Effector memory CD4-positive, alpha-beta T cell (primary cell): ENCODE measurements at places on chromosomes 3 and 15.

DNA sequence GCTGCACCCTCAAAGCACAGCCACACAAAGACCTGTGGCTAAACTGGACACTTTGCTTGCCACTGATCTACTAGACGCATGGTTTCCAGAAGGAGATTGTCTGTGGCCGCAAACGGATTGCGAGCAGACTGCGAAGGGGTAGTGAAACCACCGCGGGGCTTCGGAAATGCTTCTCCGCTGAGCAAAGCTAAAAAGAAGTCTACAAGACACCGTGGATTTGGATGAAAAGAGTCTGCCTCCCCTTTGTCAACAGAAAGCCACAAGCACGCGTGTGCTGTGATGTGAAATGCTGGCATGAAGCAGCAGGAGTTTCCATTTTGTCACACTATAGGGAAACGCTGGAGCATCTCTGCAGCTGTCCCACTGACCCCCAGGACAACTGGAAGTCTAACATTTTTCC is 63.0 kb downstream of the TMEM44 start:
- peaks cover 7% of the 10 kb centered on the region for H3K27me3 ChIP-seq
- no peaks in the 10 kb centered on the region for H3K4me1 ChIP-seq
- H3K27ac ChIP-seq = no peak overlapping the region

- H3K27me3 ChIP-seq = no peaks in the 10 kb centered on the region
- no peaks in the 10 kb centered on the region for H3K4me1 ChIP-seq
- no peak overlapping the region for H3K27ac ChIP-seq
- H3K36me3 ChIP-seq = no peaks in the 10 kb centered on the region
- DNase-seq = no peak
- no peak overlapping the region for H3K4me3 ChIP-seq
Measured at GRCh38 chr3:70824078-70824477, 511.6 kb upstream of the MDFIC2 start.

GRCh38 chr3:194312186-194312742 is 38.9 kb downstream of the CPN2 start:
- no peak overlapping the region for H3K27ac ChIP-seq
- no peaks in the 10 kb centered on the region for H3K36me3 ChIP-seq
- no peak for DNase-seq
- H3K4me3 ChIP-seq = no peak overlapping the region

DNA sequence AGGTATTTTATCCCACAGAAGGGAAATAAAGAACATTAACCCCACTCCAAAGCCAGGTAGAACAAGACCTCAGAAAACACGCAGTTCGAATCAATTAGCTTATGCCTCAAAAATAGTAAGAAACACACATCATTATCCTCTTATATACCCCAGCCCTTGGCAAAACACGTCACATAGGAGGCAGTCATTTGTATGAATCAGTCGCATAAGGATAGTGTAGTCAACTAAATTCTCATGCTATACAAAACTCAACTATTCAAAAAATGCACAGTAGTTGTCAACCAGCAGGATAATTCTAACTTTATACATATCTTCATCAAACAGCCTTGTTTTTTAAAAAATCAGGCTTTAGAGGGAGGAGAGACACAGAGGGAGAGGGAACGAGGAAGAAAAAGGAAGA is 298.4 kb downstream of the FOXP1 start:
- H3K27me3 ChIP-seq = no peaks in the 10 kb centered on the region
- no peak overlapping the region for H3K4me3 ChIP-seq
- no peaks in the 10 kb centered on the region for H3K4me1 ChIP-seq
- H3K36me3 ChIP-seq = no peaks in the 10 kb centered on the region
- no peak overlapping the region for H3K27ac ChIP-seq
- DNase-seq = no peak

GRCh38 chr3:123713211-123713610 is 128.4 kb upstream of the HACD2 start:
- no peak for DNase-seq
- H3K36me3 ChIP-seq = no peaks in the 10 kb centered on the region
- H3K27me3 ChIP-seq = no peaks in the 10 kb centered on the region
- H3K27ac ChIP-seq = no peak overlapping the region
- H3K4me1 ChIP-seq = no peaks in the 10 kb centered on the region
- H3K4me3 ChIP-seq = no peak overlapping the region

GRCh38 chr15:39792844-39793335 is 10.2 kb upstream of the FSIP1 start:
- H3K36me3 ChIP-seq = no peaks in the 10 kb centered on the region
- H3K4me3 ChIP-seq = no peak overlapping the region
- DNase-seq = no peak
- H3K4me1 ChIP-seq = no peaks in the 10 kb centered on the region
- no peaks in the 10 kb centered on the region for H3K27me3 ChIP-seq

DNA sequence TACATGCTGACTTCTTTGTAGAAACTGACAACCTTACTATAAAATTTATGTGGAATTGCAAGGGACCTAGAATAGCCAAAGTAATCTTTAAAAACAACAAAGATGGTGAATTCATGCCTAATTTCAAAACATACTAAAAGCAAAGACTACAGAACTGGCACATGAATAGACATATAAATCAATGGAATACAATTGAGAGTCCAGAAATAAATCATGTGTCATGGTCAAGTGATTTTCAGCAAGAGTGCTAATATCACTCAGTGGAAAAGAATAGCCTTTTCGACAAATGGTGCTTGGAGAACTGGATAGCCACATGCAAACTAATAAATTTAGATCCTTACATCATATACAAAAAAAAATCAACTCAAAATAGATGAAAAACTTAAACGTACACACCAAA is 8.7 kb downstream of the IMPG2 start:
- no peaks in the 10 kb centered on the region for H3K4me1 ChIP-seq
- no peaks in the 10 kb centered on the region for H3K27me3 ChIP-seq
- DNase-seq = no peak
- H3K4me3 ChIP-seq = no peak overlapping the region
- no peak overlapping the region for H3K27ac ChIP-seq

DNA sequence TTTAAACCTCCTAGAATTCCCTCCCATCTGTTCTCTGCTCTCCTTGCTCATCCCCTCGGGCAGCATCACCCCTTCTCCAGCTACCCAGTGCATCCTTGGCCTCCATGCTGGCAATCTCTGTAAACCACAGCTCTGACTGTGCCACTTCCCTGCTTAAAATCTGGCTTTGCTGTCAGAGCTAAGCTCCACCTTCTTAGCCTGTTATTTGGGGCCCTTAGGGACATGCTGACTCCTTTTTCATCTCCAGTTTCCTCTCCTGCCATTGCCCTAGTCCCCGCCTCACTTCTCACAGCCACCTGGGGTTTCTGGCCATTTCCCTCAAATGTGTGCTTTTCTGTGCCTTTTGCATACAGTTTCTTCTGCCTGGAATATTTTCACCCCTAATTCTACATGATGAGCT is 5.7 kb downstream of the SLC6A20 start:
- H3K27ac ChIP-seq = no peak overlapping the region
- H3K4me1 ChIP-seq = no peaks in the 10 kb centered on the region
- no peaks in the 10 kb centered on the region for H3K36me3 ChIP-seq
- H3K27me3 ChIP-seq = peaks cover 10% of the 10 kb centered on the region
- DNase-seq = no peak

GRCh38 chr3:131655070-131655690 is 152.4 kb upstream of the MRPL3 start:
- H3K27me3 ChIP-seq = no peaks in the 10 kb centered on the region
- H3K27ac ChIP-seq = no peak overlapping the region
- no peak overlapping the region for H3K4me3 ChIP-seq
- DNase-seq = no peak
- H3K36me3 ChIP-seq = no peaks in the 10 kb centered on the region

DNA sequence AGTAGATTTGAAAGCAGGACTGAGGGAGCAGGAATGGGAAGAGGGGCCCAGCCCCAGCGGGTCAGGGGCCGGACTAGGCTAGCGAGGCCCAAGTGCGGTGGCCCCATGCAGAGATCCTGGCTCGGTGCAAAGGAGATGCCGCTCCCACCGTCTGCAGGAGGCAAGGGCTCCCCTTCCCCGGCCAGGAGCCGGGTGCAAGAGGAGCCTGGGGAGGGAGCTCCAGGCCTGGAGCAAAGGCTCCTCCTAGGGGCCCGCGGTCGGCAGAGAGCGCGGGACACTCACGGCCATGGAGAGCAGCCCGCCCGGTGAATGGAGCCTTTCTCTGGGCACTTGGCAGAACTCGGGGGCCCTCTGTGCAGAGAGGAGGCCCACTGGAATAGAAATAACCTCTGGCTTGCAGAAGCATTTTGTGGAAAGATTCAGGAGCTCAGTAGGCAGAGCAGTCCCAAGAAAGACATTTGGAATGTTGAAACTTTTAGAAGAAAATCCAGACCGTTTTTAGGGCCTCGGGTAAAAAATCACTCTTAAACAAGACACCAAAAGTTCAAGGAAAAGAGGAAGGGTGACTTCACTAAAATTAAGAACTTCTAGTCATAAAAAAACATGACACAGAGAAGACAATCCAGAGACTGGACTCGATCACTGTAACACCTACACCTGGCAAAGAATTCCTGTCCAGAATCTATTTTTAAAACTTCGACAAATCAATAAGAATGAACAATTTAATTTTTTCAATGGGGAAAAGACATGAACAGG is 43.0 kb upstream of the USP3 start:
- peaks cover 2% of the 10 kb centered on the region for H3K4me1 ChIP-seq
- no peak overlapping the region for H3K4me3 ChIP-seq
- no peaks in the 10 kb centered on the region for H3K27me3 ChIP-seq
- H3K36me3 ChIP-seq = no peaks in the 10 kb centered on the region
- no peak for DNase-seq
- no peak overlapping the region for H3K27ac ChIP-seq

- H3K4me1 ChIP-seq = no peaks in the 10 kb centered on the region
- no peak overlapping the region for H3K27ac ChIP-seq
- no peak overlapping the region for H3K4me3 ChIP-seq
- H3K36me3 ChIP-seq = no peaks in the 10 kb centered on the region
- no peaks in the 10 kb centered on the region for H3K27me3 ChIP-seq
Measured at GRCh38 chr3:194030372-194030771, 105.6 kb upstream of the HES1 start.

DNA sequence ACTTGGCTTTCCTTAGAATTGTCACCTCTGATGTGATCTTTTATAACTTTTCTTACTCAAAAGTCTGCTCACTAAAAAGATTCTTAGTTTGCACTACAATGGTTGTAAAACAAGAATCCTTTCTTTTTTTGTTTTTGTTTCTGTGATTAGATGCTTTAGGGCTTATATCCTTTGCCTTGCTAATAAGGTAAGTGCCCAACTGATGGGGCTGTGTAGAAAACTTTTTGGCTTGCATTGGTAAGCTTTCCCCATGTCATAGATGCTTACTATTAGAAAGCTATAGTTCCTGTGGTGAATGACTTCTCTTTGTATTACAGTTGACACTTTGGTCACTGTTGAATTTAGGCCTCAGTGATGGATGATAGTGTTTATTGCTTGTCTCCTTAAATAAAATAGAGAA is 5.1 kb downstream of the ABHD5 start:
- no peaks in the 10 kb centered on the region for H3K27me3 ChIP-seq
- peaks cover 4% of the 10 kb centered on the region for H3K4me1 ChIP-seq
- DNase-seq = no peak
- no peaks in the 10 kb centered on the region for H3K36me3 ChIP-seq
- no peak overlapping the region for H3K27ac ChIP-seq

- H3K27me3 ChIP-seq = no peaks in the 10 kb centered on the region
- no peaks in the 10 kb centered on the region for H3K36me3 ChIP-seq
- H3K4me3 ChIP-seq = peak overlapping the region; percentile 37
Measured at GRCh38 chr15:85296615-85297402, 83.6 kb upstream of the AKAP13 start.

DNA sequence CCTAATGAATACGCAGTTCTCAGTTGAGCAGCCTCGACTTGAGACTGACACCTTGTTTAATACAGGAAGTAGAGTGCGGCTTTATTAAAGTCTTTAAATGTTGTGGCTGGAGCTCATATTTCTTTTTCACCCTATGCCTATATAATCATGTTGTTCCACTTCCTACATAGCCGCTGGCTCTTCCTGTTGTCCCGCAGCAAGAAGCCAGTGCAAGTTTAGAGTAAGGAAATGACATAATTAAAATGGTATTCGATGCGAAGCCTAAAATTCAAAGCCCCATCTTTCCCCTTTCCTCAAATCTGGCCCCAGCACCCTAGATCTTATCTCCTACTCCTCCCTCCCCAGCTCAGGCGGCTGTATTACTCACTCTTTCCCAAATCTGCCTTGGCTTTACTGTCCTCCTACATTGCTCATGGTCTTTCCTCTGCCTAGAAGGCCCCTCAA is 7.5 kb upstream of the PHLDB2 start:
- H3K27me3 ChIP-seq = no peaks in the 10 kb centered on the region
- no peak overlapping the region for H3K4me3 ChIP-seq
- H3K27ac ChIP-seq = no peak overlapping the region
- no peak for DNase-seq
- no peaks in the 10 kb centered on the region for H3K36me3 ChIP-seq
- peaks cover 4% of the 10 kb centered on the region for H3K4me1 ChIP-seq

GRCh38 chr15:31471731-31472430 is 145.2 kb downstream of the KLF13 start:
- H3K27me3 ChIP-seq = no peaks in the 10 kb centered on the region
- peak overlapping the region; percentile 54 for H3K27ac ChIP-seq
- peaks cover 27% of the 10 kb centered on the region for H3K4me1 ChIP-seq
- no peak for DNase-seq

GRCh38 chr3:56137415-56137814 is 330.9 kb downstream of the ERC2 start:
- no peaks in the 10 kb centered on the region for H3K4me1 ChIP-seq
- H3K36me3 ChIP-seq = no peaks in the 10 kb centered on the region
- no peak overlapping the region for H3K4me3 ChIP-seq
- H3K27me3 ChIP-seq = no peaks in the 10 kb centered on the region

GRCh38 chr3:159857840-159858239 is 130.8 kb upstream of the IL12A start:
- no peaks in the 10 kb centered on the region for H3K27me3 ChIP-seq
- H3K4me1 ChIP-seq = no peaks in the 10 kb centered on the region
- no peak overlapping the region for H3K27ac ChIP-seq
- no peak for DNase-seq
- H3K36me3 ChIP-seq = no peaks in the 10 kb centered on the region

DNA sequence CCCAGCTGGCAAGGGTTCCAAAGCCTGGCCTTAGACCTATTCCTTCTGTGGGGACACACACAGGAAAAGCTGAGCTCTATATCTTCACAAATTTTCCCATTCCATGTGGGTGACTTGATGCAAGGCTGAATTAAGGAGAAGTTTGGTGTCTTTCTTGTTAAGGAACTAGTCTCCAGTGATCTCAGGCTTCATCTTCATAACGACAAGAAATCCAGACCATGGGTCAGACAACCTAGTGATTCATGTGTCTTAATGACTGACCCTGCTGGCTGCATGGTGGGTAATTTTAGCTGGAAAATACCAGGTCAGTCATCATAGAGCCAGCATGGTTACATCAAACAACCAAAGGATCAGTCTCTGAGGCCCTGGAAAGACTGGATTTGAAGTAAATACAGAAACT is 112.7 kb upstream of the SLC4A7 start:
- H3K27ac ChIP-seq = no peak overlapping the region
- no peak overlapping the region for H3K4me3 ChIP-seq
- no peak for DNase-seq
- H3K4me1 ChIP-seq = peaks cover 4% of the 10 kb centered on the region
- no peaks in the 10 kb centered on the region for H3K36me3 ChIP-seq

DNA sequence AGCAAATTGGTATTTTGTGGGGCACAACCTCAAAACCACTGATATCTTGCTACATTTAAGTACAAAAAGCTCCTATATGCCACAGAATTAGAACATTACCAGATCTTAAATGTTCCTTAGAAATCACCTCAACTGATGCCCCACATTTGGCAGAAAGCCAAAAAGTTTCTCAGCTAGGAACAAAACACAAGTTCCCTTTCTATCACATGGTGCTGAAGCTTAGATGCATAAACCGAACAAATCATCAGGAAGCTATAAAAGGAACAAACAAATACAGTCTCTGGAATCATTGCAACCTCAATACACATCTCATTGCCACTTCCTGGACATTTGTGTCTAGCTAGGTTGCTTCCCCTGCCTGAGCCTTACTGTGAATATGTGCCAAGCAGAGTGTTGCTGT is 492.6 kb downstream of the LPP start:
- no peaks in the 10 kb centered on the region for H3K36me3 ChIP-seq
- no peaks in the 10 kb centered on the region for H3K4me1 ChIP-seq
- H3K4me3 ChIP-seq = no peak overlapping the region
- no peaks in the 10 kb centered on the region for H3K27me3 ChIP-seq
- no peak overlapping the region for H3K27ac ChIP-seq
